ENCODE measurements at places on chromosomes 12 and 14.

DNA sequence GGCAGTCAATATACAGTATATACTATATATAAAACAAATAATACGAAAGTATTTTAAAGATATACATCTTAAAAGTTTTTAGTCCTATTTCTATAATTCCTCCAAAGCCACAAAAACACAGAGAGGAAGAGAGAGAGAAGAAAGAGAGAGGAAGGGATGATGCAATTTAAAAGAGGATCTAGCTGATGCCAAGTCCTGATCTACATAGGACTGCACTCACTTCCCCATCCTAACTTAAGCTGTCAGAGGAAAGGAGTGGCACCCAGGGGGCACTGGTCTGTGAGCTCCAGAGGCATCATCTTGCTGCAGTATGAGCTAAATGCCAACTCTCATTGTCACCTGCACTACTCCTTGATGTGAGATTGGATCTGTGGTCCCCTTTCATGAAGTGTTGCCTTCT is 95.8 kb downstream of the C12orf42 start:
- DNase-seq = no peak

GRCh38 chr12:43937947-43938346 is 102.1 kb downstream of the TMEM117 start:
- no peak for DNase-seq

DNA sequence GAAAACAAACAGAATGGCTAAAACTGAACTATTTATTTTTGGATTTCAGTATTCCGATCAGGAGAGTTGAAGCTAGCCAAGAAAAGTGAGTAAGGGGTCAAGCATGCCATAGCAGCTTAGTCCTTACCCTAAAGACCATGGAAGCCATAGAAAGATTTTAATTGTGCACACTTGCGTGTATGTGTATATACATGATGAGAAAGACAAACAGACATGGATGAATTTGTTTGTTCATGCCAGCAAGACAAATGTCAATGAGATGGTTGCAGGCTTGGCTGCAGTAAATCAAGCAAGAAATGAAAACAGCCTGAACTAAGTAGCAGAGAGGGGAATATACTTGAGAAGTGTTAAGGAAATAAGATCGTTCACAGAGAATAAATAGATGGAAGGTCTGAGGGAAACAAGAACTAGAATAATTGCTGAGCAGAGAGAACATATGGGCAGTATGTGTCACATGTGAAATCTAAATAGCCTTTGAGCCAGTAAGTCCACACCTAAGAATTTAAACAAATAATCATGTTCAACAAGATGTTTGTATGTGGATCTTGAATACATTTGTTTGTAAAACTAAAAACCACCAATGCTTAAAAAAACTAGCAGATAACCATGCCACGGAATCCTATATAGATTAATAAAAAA is 14.8 kb downstream of the SNW1 start:
- no peak for DNase-seq

- no peak for DNase-seq
Measured at GRCh38 chr12:47419497-47419896, 286.3 kb downstream of the RPAP3 start.

- DNase-seq = no peak
Measured at GRCh38 chr12:26297396-26298070, 102.2 kb downstream of the SSPN start.

- DNase-seq = no peak
Measured at GRCh38 chr12:22257100-22257499, 77.4 kb downstream of the ST8SIA1 start.

DNA sequence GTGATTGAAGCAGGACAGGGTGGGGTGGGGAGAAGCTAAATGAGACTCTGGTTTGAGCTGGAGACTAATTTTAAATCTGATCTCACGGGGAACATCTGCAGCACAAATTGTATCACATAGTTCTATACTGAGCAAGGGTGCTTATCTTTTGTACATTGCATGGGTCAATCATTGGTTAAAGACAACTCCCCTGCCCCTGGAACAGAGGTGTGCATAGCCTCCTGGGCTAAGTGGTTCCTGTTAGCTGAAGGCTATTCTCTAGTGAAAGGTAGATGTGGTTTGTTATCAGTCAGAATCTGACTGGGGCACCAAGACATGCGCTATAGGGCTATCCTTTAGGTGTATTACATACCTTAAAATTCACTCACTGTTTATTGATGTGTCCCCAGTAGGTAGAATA is 103.9 kb upstream of the KITLG start:
- DNase-seq = no peak

- DNase-seq = no peak
Measured at GRCh38 chr12:106917503-106917902, 38.2 kb upstream of the TMEM263 start.

DNA sequence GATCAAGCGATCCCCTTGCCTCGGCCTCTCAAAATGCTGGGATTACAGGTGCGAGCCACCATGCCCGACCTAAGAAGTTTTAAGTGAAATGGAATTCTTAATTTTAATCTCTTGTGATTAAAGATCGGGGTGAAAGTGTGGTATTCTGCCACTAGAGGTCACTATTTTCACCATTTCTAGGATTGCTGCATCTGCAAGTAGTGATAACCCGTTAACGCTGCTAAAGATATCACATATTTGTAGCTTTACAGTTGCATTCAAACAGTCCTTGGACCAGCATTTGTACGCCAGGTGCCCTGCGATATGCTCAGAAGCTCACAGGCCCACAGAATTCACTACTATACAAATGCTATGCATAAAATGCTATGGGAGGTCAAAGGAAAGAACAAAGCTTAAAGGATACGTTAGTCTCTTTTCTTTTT is 19.3 kb downstream of the CCDC62 start:
- DNase-seq = peak; percentile 47

- DNase-seq = no peak
Measured at GRCh38 chr12:48695859-48696258, 13.8 kb upstream of the KANSL2 start.

DNA sequence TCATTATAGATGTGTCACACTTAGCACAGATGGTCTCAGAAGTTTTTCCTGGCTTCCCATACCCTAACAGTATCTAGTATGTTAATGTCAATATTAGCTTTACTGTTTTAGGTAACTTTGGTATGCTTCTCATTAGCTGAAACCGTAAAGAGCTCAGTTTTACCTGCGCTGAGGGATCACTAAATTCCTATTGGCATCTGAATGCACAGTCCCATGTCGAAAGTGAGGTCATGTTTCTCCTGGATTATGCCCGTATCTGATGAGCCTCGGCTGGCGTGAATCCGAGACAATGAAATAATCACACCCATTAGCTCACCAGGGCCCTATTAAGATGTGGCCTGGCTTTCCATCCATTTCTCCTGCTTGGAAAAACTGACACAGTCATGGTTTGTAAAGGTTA is 418.2 kb downstream of the ZFP36L1 start:
- no peak for DNase-seq

DNA sequence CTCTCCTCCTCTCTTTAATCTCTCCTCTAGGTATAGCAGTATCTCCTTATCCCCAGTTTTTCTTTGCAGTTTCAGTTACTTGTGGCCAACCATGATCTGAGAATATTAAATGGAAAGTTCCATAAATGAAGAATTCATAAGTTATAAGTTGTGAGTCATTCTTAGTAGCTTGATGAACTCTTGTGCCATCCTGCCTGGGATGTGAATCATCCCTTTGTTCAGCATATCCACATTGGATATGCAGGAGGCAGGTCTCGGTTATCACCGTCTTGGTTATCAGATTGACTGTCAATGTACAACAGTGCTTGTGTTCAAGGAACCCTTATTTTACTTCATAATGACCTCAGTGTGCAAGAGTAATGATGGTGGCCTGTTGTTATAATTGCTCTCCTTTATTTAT is 134.0 kb downstream of the TMEM117 start:
- no peak for DNase-seq

- no peak for DNase-seq
Measured at GRCh38 chr12:124115976-124116690, 143.1 kb downstream of the ZNF664 start.

DNA sequence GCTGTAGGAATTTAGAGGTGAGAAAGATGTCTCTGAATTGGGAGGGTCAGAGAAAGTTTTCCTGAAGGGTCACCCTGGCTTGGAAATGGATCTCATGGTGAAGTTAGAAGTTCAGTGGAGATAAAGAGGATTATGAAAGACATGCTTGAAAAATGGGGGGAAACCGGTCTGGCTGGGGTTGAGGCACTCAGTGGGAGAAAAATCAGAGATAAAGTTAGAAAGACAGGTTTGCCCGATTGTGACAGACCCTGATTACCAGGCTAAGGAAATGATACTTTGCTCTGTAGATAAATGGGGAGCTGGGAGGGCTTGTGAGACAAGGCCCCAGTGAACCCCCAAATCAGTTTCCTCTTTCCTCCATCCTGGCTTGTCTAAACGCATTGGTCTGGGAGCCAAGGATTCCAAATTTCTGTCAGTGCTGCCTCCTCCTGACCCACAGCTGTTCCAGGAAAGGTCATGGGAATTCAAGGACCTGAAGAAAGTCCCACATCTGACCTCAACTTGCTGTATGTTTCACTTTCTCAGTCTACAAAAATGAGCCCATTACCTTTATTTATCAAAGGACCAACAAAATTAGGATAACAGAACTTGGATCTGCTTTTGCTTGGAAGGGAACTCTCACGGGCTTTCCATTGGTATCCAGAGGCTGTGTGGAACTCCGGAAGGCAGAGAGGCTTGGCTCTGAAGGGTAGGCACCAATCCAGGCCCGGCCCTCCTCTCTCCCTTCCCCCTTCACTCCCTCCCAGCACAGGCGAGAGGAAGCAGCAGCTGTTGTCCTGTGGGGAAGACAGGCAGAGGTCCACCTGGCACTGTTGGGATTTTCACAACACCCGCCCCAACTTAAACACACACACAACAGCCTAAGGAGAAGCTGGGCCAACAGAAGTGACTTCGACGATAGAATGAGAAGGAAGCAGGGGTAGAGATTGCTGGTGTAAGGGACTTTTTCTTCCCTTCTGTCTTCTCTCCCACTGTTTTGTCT is 3.4 kb upstream of the RNASE7 start:
- DNase-seq = no peak
